D721Med (cell line): ENCODE measurements at places on chromosomes 5 and 9.

- no peak for DNase-seq
These were observed 469.3 kb downstream of the SPATA31D1 start for GRCh38 chr9:82457891-82458290.

GRCh38 chr5:134119720-134120119, 5.2 kb downstream of the TCF7 start:
- no peak for DNase-seq

- DNase-seq = no peak
These were observed 85.5 kb downstream of the ADGRV1 start for GRCh38 chr5:90644132-90644531.

DNA sequence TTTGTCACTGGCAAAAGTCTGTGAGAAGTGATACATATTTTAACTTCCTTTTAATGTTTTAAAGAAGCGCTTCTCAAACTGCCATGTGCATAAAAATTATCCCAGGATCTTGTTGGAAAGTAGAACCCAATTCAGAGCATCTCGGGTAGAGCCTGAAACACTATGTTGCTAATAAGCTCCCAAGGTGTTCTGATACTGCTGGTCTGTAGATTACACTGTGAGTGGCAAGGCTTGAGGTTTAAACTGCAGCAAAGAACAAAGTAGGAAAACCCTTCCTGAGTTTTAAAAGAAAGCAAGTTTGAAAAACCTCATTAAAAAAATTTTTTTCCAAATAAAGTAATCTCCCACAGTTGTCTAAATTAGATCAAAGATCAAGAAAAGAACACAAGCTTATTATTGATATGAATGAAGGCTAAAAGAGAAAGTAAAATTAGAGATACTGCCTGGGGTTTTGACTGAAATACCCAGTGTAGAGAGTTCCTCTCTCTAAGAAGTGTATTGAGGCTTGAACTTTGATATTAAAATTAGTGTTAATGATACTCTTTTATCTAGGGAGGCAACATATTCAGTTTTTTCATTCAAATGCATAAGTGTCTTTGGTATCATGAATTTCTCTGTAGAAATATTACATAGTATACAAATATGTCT, 19.8 kb upstream of the JAK2 start:
- no peak for DNase-seq

DNA sequence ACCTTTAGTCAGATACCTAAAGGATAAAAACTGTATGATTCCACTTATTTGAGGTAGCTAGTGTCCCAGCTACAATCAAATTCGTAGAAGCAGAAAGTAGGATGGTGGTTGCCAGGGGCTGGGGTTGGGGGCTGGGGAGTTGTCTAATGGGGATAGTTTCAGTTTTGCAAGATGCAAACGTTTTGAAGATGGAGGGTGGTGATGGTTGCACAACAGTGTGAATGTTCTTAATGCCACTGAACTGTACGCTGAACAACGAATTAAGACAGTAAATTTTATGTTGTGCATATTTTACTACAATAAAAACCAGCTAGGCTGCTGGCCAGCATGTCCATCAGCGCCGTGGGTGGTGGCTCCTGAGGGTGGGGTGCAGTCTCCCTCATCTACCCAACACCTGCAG, 137.8 kb downstream of the GADD45G start:
- no peak for DNase-seq
